ENCODE measurements at places on chromosomes 7 and 10. TPM values are rescaled to one million over a fixed set of nuclear protein-coding genes. Genes with fewer than 3 reads are reported as not detected.

ADO gene
- total RNA-seq, result 25.2 TPM

CNTNAP2 gene
- not detected for total RNA-seq

NAMPT gene
- total RNA-seq, result 347 TPM

SPDYE1 gene
- 0.07 TPM for total RNA-seq

TPK1 gene
- total RNA-seq, result 18.2 TPM

LRRD1 gene
- 0.07 TPM for total RNA-seq

FZD1 gene
- total RNA-seq, result 3.8 TPM

ERVW-1 gene
- not detected for total RNA-seq

ZNF503 gene
- 2.4 TPM for total RNA-seq

KIAA1549 gene
- total RNA-seq, result 3.5 TPM

PON1 gene
- not detected for total RNA-seq

FGF8 gene
- not detected for total RNA-seq

PLCE1 gene
- total RNA-seq, result under 0.01 TPM

GIMAP6 gene
- total RNA-seq, result 156 TPM

BMPR1A gene
- total RNA-seq, result 1.5 TPM

LIPF gene
- total RNA-seq, result not detected

NEUROD6 gene
- total RNA-seq, result not detected

FAM25C gene
- total RNA-seq, result not detected

USP54 gene
- total RNA-seq, result 9.6 TPM

STAG3 gene
- total RNA-seq, result 3.3 TPM

GIMAP5 gene
- 8.9 TPM for total RNA-seq

CCZ1B gene
- 69.1 TPM for total RNA-seq

TAC1 gene
- total RNA-seq, result not detected

CRTAC1 gene
- total RNA-seq, result 0.80 TPM

SEMA3A gene
- total RNA-seq, result 0.29 TPM

MYOZ1 gene
- total RNA-seq, result not detected

All from thoracic aorta endothelial cell (primary cell).